ENCODE measurements at places on chromosomes 1 and 21. TPM values are rescaled to one million over a fixed set of nuclear protein-coding genes. Genes with fewer than 3 reads are reported as not detected.

GRCh38 chr1:16242556-16243214, 5.7 kb upstream of the CPLANE2 start:
- DNase-seq, result no peak

DNA sequence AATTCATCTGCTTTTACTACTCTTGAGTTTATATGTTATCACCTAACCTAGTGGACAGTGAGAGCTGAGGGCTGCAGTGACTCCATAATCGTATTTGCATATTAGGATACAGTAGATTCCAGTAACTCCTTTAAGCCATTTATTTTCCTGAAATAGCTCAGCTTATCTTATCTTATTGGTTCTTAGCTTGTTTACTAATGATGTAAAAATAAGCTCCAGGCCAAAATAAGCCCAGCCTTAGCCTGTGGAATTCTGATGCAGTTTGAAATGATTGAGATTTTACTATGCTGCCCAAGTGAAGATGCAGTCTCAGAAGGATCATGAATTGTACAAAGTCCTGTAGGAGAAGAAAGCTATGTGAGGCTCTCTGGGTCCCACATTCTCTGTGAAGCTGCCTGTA, 18.1 kb downstream of the ATP1A1 start:
- DNase-seq, result no peak

PDPN gene
- 16.4 TPM for polyA plus RNA-seq

GRCh38 chr1:154863315-154864174, 6.5 kb downstream of the KCNN3 start:
- no peak for DNase-seq

- no peak for DNase-seq
Observed at GRCh38 chr1:28925350-28925891, 11.1 kb downstream of the EPB41 start.

VANGL2 gene
- polyA plus RNA-seq, result 39.3 TPM

- DNase-seq, result no peak
Observed at GRCh38 chr1:58798910-58799442, 15.1 kb upstream of the JUN start.

GJB3 gene
- 0.23 TPM for polyA plus RNA-seq

DNA sequence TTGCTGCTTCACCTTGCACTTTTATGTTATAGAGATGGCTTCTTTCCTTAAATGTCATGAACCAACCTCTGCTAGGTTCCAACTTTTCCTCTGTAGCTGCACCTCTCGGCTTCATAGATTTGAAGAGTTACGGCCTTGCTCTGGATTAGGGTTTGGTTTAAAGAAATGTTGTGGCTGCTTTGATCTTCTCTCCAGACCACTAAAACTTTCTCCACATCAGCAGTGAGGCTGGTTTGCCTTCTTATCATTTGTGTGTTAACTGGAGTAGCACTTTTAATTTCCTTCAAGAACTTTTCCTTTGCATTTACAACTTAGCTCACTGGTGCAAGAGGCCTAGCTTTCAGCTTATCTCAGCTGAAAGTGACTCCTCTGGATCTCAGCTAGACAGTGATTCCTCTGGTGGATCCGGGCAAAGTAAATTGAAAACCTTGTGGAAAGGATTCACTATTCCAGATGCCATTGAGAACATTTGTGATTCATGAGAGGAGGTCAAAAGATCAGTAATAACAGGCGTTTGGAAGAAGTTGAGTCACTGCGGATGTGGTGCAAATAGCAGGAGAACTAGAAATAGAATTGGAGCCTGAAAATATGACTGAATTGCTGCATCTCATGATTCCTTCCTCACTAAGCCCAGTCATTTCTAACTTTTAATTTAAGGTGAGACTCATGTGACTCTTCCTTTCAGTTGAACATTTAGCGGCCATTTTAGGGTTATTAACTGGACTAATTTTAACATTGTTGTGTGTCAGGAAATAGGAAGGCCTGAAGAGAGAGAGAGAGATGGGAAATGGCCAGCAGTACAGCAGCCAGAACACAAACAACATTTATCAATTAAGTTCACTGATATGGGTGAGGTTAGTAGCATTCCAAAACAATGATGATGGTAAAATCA, 16.2 kb upstream of the RGS1 start:
- no peak for DNase-seq

DNA sequence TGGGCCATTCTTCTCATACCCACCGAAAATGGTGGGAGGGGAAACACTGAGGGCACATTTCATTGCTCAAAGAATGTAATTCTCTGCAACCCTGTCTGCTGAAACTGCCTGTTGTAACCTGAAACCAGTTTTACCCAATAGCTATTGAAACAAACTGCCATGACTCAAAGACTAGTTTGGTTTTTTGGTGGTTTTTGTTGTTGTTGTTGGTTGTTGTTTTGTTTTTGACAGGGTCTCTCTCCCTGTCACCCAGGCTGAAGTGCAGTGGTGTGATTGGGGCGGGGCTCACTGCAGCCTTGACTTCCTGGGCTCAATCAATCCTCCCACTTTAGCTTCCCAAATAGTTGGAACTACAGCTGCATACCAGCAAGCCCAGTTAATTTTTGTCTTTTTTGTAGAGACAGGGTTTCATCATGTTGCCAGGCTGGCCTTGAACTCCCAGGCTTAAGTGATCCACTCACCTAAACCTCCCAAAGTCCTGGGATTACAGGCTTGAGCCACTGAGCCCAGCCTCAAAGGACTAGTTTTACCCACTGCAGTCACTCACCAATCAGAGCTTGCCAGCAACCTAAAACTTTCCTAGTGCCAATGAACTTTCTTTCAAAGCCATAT, 2.1 kb upstream of the IPP start:
- no peak for DNase-seq

DNA sequence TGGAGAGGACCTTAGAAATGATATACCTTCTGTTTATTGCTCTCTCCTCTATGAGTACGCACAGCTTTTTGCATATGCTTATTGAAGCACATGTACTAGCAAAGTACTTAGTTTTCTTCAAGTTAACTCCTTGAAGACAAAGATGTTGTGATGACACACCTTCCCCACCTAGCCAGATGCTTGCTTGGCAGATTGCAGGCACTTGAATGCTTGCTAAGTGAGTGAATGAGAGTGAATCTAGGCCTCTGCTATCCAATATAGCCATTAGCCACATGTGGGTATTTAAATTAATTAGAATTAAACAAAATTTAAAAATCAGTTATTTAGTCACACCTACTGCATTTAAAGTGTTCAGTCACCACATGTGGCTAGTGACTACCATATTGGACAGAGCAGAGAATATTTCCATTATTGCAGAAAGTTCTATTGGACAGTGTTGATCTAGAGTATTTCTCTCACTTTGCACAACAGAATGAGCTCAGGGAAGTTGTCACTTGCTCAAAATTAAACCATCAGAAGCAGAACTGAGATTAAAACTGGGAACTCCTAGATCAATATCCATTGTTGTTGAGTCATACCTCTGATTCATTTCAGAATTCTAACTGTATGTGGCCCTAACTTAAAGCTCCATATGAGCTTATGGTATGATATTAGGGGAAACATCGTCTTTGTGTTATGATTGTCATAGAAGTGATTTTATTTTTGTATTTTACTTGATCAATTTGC, 8.6 kb upstream of the EEIG2 start:
- no peak for DNase-seq

GLRX2 gene
- 15.8 TPM for polyA plus RNA-seq

GRCh38 chr1:10074852-10075730, 42.3 kb downstream of the UBE4B start:
- DNase-seq, result no peak

EDARADD gene
- 8.2 TPM for polyA plus RNA-seq

CD101 gene
- 3.6 TPM for polyA plus RNA-seq

- DNase-seq, result no peak
Observed at GRCh38 chr1:235527196-235527814, 23.1 kb upstream of the B3GALNT2 start.

DNA sequence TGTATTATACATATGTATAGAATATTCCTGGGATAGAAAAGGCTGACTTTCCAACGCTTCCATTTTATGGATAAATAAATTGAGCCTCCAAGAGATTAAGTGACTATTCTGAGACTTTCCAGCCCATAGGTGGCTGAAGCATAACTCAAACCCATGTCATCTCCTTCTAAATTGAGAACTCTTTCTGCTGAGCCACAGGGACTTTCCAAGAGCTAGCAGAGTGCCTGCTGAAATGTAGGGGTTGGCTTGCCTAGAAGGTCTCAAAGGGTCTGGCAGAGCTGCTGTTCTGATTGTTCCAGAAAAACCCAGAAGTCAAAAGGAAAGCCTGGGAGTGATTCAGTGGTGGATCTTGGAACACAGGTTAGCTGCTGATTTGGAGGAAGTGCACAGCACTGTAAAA, 146.4 kb upstream of the BEND5 start:
- no peak for DNase-seq

DNA sequence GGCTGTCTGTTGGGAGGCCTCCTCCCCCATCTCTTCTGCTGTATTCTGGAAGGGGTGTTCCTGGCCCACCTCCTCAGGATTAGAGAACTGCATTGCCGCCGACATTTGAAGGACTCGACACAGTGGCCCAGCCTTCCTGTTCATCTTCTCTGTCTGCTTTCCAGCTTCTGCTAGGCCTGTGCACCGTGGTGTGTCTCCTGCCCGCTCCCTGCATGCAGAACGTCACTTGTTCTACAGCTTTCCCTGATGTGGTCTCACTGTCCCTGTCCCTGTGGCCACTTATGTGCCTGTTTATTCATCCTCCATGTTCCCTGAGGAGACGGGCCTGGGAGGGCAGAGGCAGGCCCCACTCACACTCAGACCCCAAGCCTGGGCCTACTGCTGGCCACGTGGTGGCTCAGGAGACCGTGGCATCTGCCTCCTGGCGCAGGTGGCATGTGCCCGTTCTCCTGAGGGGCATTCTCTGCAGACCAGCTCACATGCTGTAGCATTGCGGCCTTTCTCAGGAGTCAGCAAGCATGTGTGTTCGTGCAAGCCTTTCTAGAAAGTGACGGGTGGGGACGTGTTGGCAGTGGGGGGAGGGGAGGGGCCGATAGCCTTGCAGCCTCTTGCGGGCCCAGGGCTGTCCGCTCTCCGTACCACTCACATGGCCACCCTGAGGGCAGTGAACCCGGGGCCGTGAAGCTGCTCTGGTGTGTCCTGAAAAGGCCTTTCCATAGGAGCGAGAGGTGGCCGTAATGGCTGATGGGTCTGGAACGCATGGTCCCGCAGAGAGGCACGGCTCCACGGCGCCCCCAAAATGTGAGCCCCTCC, 35.9 kb downstream of the POFUT2 start:
- no peak for DNase-seq

GRCh38 chr1:9111957-9112356, 16.9 kb downstream of the GPR157 start:
- no peak for DNase-seq

DNA sequence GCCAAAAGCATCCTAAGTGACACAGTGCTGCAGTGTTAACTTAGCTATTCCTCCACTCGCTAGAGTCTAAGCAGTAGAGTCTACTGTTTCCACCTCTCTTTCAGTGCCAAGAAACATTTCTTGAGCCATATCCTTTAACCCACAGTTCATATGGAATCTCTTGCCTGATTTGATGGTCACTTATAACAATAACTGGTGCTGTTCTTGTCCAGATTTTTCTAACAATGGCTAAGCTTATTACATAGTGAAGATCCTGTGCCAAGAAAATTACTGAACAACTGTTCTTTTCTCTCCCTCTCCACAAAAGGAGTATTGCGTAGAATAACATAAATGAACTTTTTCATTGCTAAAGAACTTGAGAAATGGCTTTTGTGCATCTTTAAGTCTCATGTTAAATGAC, 121.3 kb downstream of the CDC7 start:
- no peak for DNase-seq

DNA sequence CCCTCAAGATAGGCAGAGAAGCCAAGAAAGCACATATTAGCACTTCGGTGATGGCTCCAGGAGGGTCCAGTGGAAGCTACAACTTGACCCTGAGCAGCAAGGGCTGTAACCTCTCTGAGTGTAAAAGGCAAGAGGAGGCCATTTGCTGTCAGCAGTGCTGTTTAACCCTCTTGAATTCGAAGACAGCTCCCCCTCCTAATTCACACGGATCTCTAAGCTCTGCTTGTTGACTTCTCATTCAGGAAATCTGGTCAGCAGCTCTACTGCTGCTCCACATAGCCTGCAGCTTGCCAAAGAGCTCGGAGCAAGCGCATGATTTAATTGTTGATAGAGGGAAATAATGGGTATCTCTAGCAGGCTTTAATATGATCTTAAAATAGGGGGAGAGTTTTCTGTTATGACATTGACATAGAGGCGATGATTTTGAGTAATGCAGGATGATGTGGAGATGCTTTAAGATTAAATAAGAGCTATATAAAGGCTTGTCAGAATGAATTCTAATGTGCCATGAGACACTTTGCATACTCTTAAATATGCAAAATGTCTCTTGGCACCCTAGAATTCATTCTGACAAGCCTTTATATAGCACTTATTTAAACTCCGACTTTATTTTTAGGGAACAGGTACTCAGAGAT, 79.4 kb upstream of the USH2A start:
- DNase-seq, result no peak

DNA sequence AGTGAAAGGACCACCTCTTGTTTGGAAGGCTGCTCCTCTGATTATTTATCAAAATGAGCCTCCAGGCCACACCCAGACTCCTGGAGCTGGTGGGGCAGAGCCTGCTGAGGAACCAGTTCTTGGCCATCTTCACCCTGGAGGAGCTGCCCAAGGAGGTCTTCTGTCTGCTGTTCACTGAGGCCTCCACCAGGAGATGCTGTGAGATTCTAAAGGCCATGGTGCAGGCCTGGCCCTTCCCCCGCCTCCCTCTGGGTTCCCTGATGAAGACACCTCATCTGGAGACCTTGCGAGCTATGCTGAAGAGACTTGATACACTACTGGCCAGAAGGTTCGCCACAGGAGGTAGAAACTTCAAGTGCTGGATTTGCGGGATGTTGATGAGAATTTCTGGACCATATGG, 61.7 kb upstream of the GJA8 start:
- no peak for DNase-seq

DNA sequence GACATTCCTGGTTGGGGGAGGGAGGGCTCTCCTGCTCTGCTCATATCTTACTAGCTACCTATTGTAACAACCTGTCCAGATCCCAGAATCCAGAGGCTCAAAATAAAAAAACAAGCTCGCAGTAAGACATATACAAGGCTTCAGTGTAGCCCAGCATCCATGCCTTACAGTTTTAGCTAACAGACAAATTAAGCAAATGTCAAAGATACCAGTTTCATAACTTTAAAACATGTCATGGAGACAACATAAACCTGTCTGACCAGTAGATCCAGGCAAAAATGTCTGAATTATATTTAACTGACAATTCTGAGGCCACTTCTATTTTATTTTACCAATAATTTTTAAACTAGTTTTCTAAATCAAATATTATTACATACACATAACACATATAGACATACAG, 167.7 kb upstream of the TNR start:
- no peak for DNase-seq

DNA sequence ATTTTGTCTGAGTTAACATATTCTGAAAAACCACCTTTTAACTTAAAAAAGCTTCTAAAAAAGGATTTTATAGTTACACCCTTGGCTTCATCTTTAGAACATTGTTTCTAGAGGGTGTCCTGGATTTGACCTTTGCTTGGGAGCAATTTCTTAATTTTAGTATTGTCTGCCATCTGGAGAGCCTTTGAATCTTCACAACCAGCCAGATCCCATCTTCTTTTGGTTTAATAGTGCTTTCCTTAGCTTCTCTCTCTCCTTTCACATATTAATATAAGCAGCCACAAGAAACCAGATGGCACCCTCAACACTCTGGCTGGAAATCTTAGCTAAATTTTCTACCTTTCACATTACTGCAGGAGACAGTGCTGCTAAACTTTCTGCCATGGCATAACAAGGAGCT, 76.5 kb upstream of the TSPAN2 start:
- no peak for DNase-seq

Measured in left kidney (tissue), 8 donors.